Placental pericyte (primary cell): ENCODE measurements at places on chromosomes 2 and 18. TPM values are rescaled to one million over a fixed set of nuclear protein-coding genes. Genes with fewer than 3 reads are reported as not detected.

RND3 gene
- 269 and 815 TPM in 2 replicates for total RNA-seq

SULT1C2 gene
- total RNA-seq = not detected in 2 replicates

CPO gene
- not detected in 2 replicates for total RNA-seq

TLX2 gene
- total RNA-seq = not detected in 2 replicates

FLACC1 gene
- 0.44 and 1.4 TPM in 2 replicates for total RNA-seq

KCNG2 gene
- not detected in 2 replicates for total RNA-seq

AMER3 gene
- not detected in 2 replicates for total RNA-seq

ACTG2 gene
- total RNA-seq = 61.7 and 148 TPM in 2 replicates

CIDEA gene
- total RNA-seq = 0.14 TPM in 1 of 2 replicates, not detected in the other

SERPINB2 gene
- 211 and 212 TPM in 2 replicates for total RNA-seq
